ENCODE measurements at places on chromosomes 2 and 18. TPM values are rescaled to one million over a fixed set of nuclear protein-coding genes. Genes with fewer than 3 reads are reported as not detected.

GRCh38 chr2:101812226-101812625, 114.7 kb downstream of the MAP4K4 start:
- peaks cover 59% of the 10 kb centered on the region for H3K4me1 ChIP-seq
- peaks cover 7% of the 10 kb centered on the region for H3K36me3 ChIP-seq
- H3K27me3 ChIP-seq: no peaks in the 10 kb centered on the region
- no peak for DNase-seq
- no peak overlapping the region for H3K4me3 ChIP-seq

DNA sequence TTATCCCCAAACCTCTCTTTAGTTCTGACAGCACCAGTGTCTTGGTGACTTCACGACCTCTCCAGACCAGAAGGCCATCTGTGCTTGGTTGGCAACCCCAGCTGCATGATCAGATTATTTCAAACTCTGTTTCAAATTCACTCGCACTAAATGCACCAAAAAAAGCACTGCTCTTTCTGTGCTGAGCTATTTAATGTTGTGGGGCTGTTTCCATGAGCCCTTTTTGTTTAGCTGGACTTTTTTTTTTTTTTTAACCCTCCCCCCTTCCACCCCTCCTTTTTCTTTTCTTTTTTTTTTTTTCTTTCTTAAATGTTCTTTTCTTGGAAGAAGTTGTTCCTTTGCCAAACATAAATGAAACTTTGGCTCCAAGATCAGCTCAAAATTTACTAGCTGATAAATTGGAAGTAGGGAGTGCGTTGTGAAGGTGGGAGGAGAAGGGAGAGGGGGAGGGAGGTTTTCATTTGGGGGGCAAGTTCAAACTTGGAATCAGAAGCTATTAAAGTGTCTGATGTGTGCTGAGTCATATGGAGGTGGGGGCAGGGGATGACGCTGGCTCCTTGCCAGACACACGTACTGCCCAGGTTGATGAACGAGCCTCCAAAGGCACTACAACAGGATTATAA, 543.0 kb upstream of the TNP1 start:
- no peak for DNase-seq
- H3K27ac ChIP-seq: no peak overlapping the region
- no peaks in the 10 kb centered on the region for H3K36me3 ChIP-seq
- H3K4me1 ChIP-seq: peaks cover 13% of the 10 kb centered on the region

Gene STK11IP
- 32.9 TPM for total RNA-seq

GRCh38 chr18:23825496-23825895, 136.2 kb downstream of the LAMA3 start:
- no peaks in the 10 kb centered on the region for H3K27me3 ChIP-seq
- peaks cover 4% of the 10 kb centered on the region for H3K4me1 ChIP-seq
- DNase-seq: no peak
- H3K36me3 ChIP-seq: no peaks in the 10 kb centered on the region

GRCh38 chr2:12636837-12637581, 79.7 kb upstream of the TRIB2 start:
- no peak for DNase-seq
- no peak overlapping the region for H3K27ac ChIP-seq
- no peaks in the 10 kb centered on the region for H3K36me3 ChIP-seq
- no peak overlapping the region for H3K4me3 ChIP-seq
- no peaks in the 10 kb centered on the region for H3K27me3 ChIP-seq

Gene TMEM169
- total RNA-seq: 34.8 TPM

DNA sequence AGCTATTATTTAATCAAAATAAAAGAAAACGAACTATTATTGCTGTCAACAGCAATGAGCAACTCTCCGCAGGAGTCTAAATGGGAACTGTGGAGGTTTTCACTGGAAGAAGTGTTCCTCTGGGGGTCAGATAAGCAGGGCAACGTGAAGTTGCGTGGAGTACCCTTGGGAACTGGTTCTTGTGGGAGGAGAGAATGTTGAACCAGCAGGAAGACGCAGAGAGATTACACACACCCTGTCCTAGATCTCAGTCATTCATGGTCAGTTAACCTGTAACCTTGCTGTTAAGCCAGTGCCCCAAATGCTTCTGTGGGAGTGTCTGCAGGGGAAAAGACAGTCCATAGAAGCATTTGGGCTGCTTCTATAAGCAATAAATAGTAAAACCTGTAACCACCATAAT, 20.4 kb upstream of the CABLES1 start:
- H3K27me3 ChIP-seq: peaks cover 6% of the 10 kb centered on the region
- H3K4me3 ChIP-seq: no peak overlapping the region
- peaks cover 20% of the 10 kb centered on the region for H3K4me1 ChIP-seq
- no peak overlapping the region for H3K27ac ChIP-seq
- no peak for DNase-seq
- H3K36me3 ChIP-seq: no peaks in the 10 kb centered on the region

DNA sequence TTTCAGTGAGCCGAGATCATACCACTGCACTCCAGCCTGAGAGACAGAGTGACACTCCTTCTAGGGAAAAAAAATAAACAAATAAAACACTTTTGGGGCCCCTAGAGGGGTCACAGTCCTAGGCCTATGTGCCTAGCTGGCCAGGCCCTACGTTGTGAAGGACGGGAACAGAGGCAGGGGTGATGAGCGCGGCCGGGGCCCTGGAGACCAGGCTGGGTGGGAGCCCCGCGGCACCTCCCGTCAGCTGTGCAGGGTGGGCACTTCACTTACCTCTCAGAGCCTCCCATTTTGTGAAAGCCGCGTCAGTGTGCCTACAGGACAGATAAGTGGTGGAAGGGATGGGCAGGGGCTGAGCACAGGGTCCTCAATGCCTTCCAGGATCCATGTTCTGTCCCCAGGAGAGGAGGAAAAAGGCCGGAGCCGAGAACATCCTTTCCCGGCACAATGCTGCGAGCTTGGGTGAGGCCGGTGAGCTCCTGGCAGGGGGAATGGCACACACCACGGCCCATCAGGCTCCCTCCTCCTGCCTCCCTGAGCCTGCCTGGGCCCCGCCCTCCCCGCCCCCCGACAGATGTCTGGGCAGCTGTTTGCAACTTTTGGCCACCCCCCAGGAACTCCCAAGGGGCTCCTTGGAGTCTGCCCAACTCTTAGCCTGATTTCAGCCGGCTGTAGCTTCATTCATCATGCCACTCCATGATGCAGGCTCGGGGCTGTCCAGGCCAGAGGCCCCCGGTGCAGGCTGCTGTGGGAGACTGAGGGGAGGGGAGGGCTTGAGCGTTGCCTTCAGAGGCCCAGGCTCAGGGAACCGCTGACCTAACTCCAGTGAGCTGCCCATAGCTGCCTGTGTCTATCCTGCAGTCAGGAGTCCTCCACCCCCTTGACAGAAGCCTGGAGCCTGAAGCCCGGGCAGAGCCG, 196.5 kb downstream of the TFCP2L1 start:
- no peak overlapping the region for H3K4me3 ChIP-seq
- no peak for DNase-seq
- no peak overlapping the region for H3K27ac ChIP-seq
- no peaks in the 10 kb centered on the region for H3K4me1 ChIP-seq
- H3K27me3 ChIP-seq: peaks cover 10% of the 10 kb centered on the region

- no peaks in the 10 kb centered on the region for H3K4me1 ChIP-seq
- no peak overlapping the region for H3K4me3 ChIP-seq
- peaks cover 21% of the 10 kb centered on the region for H3K27me3 ChIP-seq
- no peak overlapping the region for H3K27ac ChIP-seq
Observed at GRCh38 chr2:28510184-28510583, 14.3 kb downstream of the PLB1 start.

Gene MALT1
- 17.6 TPM for total RNA-seq

DNA sequence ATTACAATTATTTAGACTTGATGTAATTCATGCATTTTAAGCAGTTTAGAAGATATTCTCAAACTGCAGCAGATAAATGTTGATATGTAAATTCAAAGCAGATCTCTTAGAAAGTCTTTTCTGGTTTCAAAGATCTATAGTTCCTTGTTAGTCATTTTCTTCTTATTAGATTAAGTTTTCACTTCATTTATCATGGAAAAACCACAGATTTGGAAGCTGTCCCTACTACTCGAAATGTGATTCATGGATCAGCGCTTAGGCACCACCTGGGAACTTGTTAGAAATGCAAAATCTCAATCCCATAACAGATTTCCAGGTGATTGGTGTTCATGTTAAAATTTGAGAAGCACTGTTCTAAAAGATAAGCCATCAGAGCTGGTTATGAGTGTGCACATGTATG, 92.8 kb upstream of the CDH2 start:
- no peak overlapping the region for H3K27ac ChIP-seq
- DNase-seq: no peak
- no peaks in the 10 kb centered on the region for H3K4me1 ChIP-seq
- H3K4me3 ChIP-seq: no peak overlapping the region
- no peaks in the 10 kb centered on the region for H3K27me3 ChIP-seq

Gene PARD6G
- total RNA-seq: 28.3 TPM
